ENCODE measurements at places on chromosomes 13 and 19. TPM values are rescaled to one million over a fixed set of nuclear protein-coding genes. Genes with fewer than 3 reads are reported as not detected.

The LILRB1 gene
- total RNA-seq: not detected

DNA sequence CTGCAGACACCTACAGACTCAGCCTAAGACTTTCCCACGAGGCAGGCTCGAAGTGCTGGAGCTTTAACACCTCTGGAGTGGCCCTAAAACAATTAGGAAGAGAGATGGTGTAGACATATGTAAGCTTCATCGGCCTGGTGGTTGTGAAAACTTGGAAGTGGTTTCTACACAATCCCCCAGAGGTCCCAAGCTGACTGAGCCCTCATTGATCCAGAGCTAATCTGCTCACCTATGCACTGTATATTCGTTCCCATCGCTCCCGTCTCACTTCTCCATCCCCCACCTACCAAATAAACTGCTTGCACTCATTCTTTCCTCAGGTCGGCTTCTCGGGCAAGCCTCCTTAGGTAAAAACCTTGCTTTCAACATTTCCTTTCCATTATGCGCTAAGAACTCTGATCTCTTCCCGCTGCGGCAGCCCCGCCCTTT lies 767 bp upstream of the ZNF793 start:
- no peaks in the 10 kb centered on the region for H3K27me3 ChIP-seq
- H3K27ac ChIP-seq: peak overlapping the region; percentile 82
- H3K4me3 ChIP-seq: peak overlapping the region; percentile 59
- H3K4me1 ChIP-seq: peaks cover 4% of the 10 kb centered on the region

The GCDH gene
- total RNA-seq: 35.6 TPM

GRCh38 chr13:35005051-35005450 lies 63.0 kb downstream of the NBEA start:
- no peak overlapping the region for H3K4me3 ChIP-seq
- H3K4me1 ChIP-seq: peaks cover 9% of the 10 kb centered on the region
- H3K27ac ChIP-seq: no peak overlapping the region

DNA sequence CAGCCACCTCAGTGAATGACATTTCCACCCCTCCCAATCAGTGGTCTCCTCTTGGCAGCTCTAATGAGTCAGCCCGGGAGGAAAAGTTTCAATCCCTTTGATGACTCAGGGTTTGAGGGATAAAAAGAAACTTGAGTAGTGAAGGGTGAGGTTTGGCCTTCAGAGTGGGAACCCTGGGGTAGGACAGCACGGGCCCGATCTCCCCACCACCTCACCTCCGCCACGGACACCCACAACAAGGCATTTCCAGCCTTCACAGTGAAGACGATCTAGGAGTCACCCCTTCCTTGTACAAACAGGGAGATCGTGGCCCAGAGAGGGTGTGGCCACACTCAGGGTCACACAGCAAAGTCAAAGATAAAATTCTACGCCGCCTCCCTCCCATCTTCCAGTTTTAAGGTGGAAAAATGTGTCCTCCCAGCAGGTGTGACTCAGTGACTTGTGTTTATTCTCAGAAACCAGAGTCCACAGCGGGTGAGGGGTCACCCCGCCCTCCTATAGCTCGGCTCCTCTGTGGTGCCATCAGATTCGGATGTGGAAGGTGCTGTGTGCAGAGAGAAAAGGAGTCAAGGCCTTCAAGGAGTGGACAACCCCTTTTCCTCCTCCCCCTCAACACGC lies 12.3 kb downstream of the CIB3 start:
- H3K27ac ChIP-seq: no peak overlapping the region
- no peaks in the 10 kb centered on the region for H3K27me3 ChIP-seq
- no peaks in the 10 kb centered on the region for H3K36me3 ChIP-seq

GRCh38 chr19:35773020-35773806 lies 2.2 kb upstream of the ARHGAP33 start:
- H3K4me3 ChIP-seq: no peak overlapping the region
- peaks cover 5% of the 10 kb centered on the region for H3K4me1 ChIP-seq
- no peak overlapping the region for H3K27ac ChIP-seq
- no peaks in the 10 kb centered on the region for H3K36me3 ChIP-seq

DNA sequence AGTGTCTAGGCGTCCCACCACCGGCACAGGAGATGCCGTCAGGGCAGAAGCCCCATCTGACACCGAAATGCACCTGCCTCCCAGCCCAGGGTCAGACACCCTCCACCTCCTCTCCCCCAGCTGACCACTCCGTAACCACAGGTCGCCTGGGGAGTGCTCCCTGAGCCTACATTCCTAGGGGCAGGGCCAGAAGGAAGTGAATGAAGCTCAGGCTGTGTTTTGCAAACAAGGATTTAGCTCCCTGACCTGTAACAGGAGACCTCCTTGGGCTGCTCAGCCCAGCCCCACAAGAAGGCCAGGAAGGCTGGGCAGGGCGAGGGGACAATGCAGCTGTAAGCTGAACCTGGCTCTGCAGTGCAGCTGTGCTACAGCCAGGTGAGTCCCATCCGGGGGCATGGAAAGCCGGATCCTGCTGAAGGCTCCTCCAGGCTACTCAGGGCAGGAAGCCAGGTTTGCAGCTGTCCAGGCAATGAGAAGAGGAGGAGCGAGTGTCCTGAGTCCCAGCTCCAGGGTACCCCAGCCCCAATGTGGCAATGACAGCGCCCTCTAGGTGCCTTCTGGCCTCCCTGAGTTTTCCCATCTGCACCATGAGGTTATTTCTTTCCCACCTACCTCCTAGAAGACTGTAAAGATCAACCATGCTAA lies 42.1 kb downstream of the RHPN2 start:
- no peak overlapping the region for H3K27ac ChIP-seq
- H3K4me3 ChIP-seq: no peak overlapping the region
- H3K36me3 ChIP-seq: no peaks in the 10 kb centered on the region
- no peak for DNase-seq

The ZNF610 gene
- total RNA-seq: not detected

DNA sequence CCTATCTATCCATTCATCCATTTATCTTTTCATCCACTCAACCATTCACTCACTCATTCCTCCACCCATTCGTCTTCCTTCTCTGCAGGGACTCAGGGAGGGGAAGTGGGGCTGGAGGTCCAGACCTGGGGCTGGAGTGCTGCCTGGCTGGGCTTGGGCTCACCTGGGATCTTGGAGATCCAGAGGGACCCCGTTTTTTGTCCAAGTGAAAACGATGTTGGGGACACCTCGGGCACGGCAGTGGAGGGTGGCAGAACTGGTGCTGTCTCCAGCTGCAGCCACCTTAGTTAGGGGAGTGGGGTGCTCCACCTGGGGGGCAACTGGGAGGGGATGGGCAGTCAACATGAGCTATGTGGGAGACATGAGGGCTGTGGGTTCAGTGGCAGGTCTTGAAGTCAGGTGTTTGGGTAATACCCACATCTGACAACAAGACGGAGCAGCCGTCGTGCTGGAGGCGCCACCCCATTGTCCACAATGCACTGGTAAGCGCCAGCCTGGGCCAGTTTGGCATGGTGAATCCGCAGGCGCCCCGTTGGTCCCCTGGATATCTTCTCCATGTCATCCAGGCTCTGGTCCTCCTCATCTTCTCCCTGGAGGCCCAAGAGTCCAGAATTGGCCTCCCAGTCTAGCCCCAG lies 10.2 kb downstream of the NPHS1 start:
- DNase-seq: no peak
- H3K36me3 ChIP-seq: no peaks in the 10 kb centered on the region
- H3K27ac ChIP-seq: no peak overlapping the region
- no peak overlapping the region for H3K4me3 ChIP-seq
- H3K4me1 ChIP-seq: peaks cover 3% of the 10 kb centered on the region
- H3K27me3 ChIP-seq: peaks cover 37% of the 10 kb centered on the region

DNA sequence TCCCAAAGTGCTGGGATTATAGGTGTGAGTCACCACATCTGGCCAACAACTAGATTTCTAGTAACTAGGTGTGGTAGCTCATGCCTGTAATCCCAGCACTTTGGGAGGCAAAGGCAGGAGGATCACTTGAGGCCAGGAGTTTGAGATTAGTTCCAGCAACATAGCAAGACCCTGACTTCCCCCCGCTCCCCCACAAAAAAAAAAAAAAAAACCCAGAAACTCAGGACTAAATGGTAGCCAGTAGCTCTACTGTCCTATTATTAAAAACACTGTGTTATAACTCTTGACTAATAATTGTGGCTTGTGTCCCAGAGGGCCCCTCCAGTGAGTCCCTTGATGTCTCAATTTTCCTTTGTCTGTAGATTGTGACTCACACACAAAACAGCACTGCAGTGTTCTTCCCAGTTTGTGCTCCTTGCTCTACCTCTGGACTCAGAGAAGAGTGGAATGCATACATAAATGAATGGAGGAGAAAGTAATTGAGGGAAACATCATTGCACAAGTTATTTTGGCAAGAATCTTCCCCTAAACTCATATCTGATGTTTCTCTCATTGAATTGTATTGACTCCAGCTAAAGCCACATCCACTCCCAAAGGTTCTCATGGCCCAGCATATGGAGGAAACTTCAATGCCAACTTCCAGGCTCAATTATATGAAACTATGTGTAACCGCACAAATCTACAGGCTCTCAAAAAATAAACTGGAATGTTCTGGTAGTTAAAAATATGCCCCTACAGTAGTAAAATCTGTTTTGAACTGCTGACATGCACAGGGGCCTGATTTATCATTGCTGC lies 8.8 kb downstream of the TPT1 start:
- peak overlapping the region; percentile 68 for H3K27ac ChIP-seq
- H3K36me3 ChIP-seq: no peaks in the 10 kb centered on the region
- H3K27me3 ChIP-seq: no peaks in the 10 kb centered on the region
- H3K4me1 ChIP-seq: peaks cover 79% of the 10 kb centered on the region
- H3K4me3 ChIP-seq: no peak overlapping the region
- no peak for DNase-seq

Data from gastrocnemius medialis (tissue), 4 donors.